ENCODE measurements at places on chromosomes 1 and 21.

DNA sequence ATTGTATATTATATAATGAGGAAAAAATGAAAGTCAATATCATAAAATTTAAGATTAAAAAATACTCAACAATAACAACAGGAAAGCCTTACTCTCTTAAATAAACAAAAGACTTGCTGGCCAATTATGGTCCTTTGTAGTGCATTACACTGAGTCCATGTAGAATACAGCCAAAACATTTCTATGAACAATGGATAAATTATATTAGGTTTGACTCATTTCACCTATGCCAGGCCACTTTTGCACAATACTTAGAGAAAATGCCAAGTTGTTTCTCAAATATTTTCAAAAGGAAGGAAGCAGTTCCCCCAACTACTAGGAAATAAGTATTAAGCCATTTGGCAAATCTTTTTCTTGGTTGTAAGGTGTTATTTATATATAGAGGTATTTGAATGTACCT lies 19.8 kb upstream of the UCK2 start:
- no peak for DNase-seq

DNA sequence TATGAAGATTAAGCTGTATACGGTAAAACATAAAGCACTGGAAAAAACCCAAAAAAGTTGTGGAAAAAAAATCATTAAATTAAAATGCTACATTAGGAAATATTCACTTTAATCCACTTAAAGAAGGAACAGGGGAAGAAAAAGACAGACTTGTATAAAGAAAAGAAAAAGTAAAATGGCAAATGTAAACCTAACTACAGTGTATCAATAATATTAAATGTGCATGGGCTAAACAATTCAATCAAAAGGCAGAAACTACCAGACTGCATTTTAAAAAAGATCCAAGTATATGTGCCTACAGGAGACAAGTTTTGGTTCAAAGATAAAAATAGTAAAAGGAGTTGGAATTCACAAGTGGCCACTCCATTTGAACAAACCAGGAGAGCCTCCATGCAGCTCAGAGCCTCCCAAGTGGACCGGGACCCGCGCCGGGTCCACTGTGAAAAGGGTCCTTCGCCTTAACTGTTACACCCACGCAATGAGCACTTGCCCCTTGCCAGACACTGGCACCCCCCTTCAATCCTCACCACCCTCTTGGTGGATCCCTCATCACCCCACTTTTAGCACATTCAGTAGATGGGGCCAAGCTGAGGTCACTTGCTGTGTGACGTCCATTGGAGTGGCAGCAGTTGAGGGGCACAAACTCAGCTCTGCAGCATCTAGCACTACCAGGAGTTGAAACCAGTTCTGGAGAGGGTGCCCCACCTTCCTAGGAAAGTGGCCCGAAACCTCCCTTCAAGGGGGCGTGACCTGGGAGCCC lies 898 bp downstream of the C1orf174 start:
- no peak for DNase-seq

DNA sequence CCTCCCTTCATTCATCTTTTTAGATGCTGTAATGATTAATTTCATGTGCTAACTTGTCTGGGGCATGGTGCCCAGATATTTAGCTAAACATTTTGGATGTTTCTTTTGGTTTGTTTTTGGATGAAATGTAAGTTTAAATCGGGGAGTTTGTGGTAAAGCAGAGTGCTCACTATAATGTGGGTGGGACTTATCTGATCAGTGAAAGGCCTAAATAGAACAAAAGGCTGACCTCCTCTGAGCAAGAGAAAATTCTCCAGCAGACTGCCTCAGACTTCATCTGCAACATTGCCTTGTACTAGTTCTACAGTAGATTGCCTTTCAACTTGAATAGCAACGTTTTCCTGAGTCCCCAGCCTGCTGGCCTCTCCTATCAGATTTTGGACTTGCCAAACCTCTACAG lies 183.6 kb downstream of the S1PR1 start:
- no peak for DNase-seq

GRCh38 chr1:51855624-51856023 lies 22.9 kb downstream of the NRDC start:
- DNase-seq, result no peak

DNA sequence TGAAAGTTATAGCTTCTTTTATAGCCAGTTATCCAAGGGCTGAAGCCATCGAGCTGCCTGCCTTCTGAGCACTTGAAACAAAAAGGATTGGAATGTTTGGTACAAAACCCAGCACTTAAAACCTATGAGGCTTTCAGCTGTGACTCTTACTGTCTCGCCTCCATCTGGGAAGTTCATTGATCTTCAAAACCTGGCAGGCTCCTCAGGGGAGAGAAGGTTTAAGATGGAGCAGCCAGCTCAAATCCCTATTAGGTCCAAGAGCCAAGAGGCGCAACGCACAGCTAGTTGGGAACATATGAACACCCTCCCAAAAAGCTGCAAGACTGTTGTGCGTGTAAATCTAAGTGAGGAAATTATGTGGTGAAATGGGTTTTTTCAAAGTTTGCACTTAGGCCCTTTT lies 33.4 kb downstream of the BACE2 start:
- DNase-seq, result no peak

GRCh38 chr1:156157966-156158365 lies 4.6 kb downstream of the SEMA4A start:
- no peak for DNase-seq

- DNase-seq, result no peak
Observed at GRCh38 chr1:41573194-41573593, 88.7 kb upstream of the EDN2 start.

DNA sequence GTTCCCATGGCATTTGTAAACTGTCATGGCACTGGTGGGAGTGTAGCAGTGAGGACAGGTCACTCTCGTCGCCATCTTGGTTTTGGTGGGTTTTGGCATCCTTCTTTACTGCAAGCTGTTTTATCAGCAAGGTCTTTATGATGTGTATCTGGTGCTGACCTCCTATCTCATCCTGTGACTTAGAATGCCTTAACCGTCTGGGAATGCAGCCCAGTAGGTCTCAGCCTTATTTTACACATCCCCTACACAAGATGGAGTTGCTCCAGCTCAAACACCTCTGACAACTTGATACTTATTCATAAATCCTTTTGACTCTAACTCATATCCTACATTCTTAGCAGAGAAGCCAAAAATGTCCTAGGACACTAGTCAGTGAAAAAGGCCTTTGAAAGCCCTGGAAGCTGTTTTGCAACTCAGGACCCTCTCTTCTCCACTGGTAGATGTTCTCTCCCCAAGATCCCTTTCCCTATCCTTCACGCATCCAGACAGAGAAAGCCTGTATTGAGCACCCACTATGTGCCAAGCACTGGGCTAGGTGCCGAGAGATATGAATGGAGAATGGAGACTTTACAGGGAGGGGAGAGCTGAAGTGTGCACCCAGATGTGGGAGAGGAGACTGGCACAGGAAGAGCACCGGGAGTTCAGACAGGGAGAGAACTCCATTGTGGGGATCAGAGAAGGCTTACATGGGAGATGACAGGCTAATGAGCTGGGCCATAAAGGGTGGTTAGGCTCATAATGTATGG lies 6.7 kb upstream of the CSRP1 start:
- no peak for DNase-seq

GRCh38 chr1:200042552-200043335 lies 15.2 kb downstream of the NR5A2 start:
- no peak for DNase-seq

GRCh38 chr1:209585672-209586071 lies 2.2 kb downstream of the CAMK1G start:
- no peak for DNase-seq

- DNase-seq, result no peak
Observed at GRCh38 chr1:179823693-179824092, 53.9 kb downstream of the TOR1AIP2 start.

DNA sequence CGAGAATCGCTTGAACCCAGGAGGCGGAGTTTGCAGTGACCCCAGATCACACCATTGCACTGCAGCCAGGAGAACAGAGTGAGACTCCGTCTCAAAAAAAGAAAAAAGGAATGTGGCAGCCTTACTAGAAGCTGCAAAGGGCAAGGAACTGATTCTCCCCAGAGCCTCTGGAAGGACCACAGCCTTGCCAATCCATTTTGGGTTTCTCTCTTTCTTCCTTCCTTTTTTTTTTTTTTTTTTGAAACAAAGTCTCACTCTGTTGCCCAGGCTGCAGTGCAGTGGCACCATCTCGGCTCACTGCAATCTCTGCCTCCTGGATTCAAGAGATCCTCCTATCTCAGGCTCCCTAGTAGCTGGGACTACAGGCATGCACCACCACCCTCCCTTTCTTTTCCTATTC lies 9.9 kb upstream of the IFNGR2 start:
- no peak for DNase-seq

DNA sequence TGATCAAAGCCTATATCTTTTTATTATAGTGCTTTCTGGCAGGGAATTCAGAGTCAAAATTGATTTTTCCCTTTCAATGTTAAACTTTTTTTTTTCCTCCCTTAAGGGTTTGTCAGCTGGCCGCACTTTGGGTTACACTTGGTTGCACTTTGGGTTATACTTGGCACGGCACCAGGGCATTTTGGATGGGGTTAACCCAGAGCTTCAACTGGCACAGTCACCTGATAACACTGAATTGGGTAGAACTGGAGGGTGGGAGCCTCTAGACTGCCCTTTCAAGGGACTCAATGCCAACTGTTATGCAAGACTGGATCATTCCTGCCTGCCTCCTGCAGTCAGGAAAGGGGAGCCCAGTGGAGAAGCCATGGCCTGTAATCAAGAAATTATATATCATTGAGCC lies 211.5 kb downstream of the KCNJ6 start:
- no peak for DNase-seq

DNA sequence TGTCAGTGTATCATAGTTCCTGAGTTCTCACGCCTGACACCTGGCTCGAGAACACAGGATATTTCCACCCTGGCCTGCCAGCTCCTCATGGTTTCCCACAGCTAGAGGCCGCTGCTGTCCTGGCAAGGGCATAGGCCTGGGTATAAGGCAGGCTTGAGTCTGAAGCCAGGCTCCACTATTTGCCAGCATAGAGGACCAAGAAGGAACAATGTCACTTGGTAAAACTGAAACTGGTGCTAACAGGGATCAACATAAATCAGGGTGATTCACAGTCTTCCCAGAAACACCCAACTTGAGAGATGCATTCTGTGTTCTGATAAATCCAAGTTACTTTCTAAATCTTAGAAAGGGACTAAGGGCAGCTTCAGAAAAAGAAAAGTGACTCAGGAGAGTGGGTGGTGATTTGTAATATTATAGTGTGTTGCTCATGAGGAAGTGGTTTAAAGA lies 6.9 kb upstream of the S100A2 start:
- DNase-seq, result no peak

GRCh38 chr1:17892225-17892624 lies 137.1 kb downstream of the ACTL8 start:
- no peak for DNase-seq

DNA sequence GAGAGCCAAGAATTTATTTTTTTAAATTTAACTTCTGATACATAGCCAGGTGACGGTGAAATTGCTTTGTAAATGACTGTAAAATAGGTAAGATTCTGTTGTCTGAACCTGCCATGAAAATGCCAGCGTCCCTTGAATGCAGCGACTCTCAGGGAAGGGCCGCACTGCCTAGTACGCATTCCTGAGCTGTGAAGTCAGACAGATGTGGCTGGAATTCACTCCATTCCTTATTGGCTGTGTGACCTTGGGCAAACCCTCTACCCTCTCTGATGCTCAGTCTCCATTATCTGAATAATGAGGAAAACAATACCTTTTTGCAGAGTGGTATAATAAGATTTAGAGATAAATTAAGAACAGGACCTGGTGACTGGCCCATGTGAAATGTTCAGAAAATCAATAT lies 167.1 kb upstream of the DAB1 start:
- DNase-seq, result no peak

DNA sequence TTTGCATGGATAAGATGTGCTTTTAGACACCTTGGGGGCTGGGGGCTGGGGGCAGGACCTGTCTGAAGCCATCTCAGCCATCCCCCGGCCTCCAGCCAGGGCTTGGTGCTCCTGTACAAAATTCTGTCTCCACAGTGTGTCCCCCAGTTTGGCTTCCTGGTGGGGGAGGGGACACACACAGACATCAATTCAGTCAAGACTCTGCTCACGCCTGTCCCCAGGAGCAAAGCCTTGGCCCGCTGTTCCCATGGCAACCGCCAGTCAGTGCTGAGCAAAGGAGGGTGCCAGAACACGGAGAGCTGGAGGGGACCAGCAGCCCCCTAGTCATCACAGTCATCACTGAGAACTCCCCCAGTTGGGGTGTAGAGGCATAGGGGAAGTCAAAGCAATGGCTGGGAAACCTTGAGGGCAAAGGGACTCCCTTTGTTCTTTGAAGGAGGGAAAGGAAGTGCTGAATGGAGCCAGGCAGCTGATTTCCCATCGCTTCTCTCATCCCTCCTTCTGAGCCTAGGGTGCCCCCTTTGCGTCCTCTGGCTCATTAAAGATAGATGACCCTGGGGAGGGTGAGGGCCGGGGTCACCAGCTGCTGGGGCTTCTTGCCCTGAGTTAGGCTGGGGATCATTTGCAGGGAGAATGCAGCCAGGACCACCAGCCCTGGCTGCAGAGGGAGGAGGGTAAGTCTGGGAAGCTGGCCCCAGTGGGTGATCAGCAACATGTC lies 134.9 kb upstream of the IPO9 start:
- DNase-seq, result no peak

DNA sequence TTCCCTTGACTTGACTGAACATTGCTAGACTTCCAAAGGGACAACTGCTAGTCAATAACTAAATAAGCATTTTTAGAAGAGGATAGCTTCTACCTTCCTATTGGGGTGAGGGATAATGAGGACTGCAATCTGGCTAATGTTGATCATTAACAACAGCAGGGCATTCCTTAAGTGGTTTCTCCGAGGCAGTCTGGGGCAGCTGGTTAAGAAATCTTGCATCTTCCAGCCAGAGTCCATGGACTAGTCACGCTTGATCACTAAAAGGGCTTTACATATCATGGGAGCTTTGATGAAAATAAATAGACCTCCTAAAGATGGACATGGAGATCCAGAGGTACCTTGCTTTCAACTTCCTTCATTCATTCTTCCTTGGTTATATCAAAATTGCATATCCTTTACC lies 329.4 kb upstream of the ESRRG start:
- DNase-seq, result no peak

GRCh38 chr21:27346041-27346448 lies 379.2 kb upstream of the ADAMTS5 start:
- DNase-seq, result no peak

DNA sequence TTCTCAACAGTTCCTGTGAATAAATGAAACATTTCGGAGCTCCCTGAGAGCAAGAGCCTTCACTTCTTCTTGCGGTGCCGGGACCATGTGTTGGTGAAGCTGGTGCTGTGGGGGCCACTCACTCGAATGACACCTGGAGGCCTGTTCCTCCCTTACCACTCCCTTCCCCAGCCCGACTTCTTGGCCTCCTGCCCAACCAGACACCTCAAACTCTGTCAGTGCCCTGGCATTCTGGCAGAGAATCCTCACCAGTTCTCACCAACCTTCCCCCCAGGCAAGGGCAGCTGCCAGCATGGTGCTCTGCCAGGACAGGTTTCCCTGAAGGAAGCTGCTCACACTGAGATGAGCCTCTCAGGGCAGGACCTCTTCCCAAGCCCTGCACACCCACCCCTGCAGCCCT lies 68.3 kb downstream of the MPZL1 start:
- DNase-seq, result no peak

- DNase-seq, result no peak
Observed at GRCh38 chr1:208132287-208132882, 111.8 kb downstream of the PLXNA2 start.

- DNase-seq, result no peak
Observed at GRCh38 chr21:42406201-42406621, 2.5 kb downstream of the UBASH3A start.
